ENCODE measurements at places on chromosomes 12 and 14.

GRCh38 chr12:123992118-123992825 is 19.3 kb downstream of the ZNF664 start:
- DNase-seq, result no peak

DNA sequence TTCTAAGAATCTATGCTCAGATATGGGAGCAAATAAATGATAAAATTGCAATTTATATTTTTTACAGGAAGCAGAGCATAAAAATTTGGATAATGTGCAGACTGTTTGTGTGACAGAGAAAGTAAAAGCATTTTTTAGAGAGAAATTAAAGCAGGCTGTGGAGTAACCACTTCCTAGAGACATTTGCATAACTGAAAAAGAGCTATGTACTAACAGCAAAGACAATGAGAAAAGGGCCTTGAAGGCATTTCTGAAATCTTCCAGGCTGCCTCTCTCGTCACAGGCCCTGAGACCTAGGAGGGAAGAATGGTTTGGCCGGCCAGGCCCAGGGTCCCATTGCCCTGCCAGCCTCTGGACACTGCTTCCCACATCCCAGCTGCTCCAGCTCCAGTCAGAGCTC is 247.2 kb downstream of the ALX1 start:
- no peak for DNase-seq

DNA sequence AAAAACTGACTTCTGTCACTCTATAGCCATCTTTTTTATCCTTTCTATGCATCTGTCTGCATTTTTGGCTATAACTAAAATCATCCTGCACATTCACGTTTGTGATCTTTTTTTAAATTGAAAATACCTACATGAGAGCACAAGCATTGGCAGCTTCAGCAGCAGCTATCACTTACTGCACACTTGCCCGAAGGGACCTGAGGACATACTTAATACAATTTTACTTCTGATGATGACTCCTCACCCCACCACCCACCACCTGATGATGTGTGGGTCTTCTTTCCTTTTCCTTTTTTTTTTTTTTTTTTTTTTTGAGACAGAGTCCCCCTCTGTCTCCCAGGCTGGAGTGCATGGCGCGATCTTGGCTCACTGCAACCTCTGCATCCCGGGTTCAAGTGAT is 160.3 kb downstream of the PRKCH start:
- DNase-seq, result no peak

DNA sequence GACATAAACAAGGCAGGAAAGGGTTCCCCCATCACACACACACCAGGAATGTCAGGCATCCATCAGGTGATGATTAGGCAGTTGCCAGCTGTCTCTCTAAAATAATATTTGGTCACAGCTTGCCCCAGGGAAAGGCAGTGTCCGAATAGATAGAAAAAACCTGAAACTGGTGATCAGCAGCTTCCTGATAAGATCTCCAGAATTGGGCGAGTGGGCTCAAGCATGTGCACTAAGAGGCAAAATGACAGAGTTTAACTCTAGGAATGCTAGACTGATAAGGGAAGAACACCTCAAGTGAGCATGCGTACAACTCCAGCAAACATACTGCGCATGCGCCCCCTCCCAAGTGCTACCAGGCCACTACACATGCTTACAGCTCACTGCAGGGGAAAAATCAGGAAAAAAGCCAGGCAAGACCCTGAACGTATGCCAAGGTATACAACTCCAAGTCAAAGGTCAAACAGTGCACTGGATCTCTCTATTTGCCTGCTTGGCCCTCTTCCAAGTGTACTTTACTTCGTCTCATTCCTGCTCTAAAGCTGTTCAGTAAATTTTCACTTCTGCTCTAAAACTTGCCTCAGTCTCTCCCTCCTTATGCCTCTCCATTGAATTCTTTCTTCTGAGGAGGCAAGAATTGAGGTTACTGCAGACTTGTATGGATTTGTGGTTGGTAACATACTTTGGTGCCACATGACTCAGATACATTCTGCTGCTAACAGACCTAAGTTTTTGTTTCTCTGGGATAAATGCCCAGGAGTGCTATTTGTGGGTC is 73.5 kb upstream of the VASH1 start:
- DNase-seq, result no peak

DNA sequence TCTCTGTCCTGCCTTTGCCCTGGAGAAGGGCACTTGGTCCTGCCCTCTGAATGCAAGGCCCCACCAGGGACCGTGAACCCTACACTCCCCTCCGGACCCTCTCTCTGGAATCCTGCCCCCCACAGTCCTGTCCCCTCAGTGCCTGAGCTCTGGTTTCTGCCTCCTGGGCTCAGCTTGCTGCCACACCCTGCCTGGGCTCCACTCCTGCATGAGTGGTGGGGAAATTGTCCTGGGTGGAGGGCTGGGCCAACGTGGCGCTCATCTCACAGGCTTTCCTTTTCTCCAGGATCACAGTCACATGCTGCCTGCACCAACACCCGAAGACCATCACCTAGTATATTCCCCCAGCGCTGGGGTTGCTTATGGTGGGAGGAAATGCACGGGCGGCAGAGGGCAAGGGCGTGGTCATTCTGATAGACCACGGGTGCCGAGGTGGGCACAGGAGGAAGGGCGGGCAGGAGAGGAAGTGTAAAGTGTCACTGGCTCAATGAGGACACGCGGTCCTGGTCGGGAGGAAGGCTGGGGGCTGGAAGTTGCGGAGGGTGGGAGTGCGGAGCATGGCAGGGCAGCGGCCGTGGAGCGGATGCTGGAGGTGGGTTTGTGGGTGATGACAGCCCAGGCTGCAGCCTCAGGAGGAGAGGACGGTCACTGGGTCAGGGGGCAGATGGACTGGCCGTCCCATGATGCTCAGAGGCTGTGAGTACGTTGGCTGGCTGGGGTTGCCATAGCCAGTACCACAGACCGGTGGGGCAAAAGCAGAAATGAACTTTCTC is 99.5 kb downstream of the KIF26A start:
- DNase-seq, result no peak

DNA sequence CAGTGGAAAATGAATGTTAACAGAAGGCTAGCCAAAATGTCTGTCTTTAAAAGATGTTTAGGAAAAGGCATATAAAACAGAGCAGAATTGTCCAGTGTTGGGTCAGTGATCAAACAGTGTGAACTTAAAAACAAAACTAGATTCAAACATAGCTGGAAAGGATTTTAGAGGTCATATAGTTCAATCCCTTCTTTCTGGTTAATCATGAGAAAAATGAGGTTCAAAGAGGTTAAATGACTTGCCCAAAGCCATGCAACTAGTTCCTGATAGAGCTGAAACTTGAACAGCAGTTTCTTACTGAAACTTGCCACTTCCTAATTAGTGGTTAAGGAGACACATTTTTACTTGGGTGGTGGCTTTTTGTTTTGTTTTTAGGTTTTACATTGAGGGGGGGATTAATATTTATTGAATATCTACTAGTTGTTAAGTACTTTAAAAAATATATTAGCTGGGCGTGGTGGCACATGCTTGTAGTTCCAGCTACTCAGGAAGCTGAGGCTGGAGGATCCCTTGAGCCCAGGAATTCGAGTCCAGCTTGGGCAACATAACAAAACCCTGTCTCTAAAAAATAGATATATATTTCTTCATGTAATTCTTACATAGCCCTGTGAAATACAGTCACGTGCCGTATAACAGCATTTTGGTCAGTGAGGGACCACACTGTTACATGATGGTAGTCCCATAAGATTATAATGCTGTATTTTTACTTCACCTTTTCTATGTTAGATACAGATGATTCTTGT is 20.4 kb downstream of the ACVR1B start:
- DNase-seq, result no peak

- peak; percentile 73 for DNase-seq
These were observed 48.4 kb downstream of the C12orf75 start for GRCh38 chr12:105378911-105379310.

- DNase-seq, result no peak
These were observed 141.5 kb upstream of the ARID2 start for GRCh38 chr12:45587877-45588533.

- peak; percentile 85 for DNase-seq
These were observed 830 bp downstream of the PPP4R3A start for GRCh38 chr14:91509083-91509877.

DNA sequence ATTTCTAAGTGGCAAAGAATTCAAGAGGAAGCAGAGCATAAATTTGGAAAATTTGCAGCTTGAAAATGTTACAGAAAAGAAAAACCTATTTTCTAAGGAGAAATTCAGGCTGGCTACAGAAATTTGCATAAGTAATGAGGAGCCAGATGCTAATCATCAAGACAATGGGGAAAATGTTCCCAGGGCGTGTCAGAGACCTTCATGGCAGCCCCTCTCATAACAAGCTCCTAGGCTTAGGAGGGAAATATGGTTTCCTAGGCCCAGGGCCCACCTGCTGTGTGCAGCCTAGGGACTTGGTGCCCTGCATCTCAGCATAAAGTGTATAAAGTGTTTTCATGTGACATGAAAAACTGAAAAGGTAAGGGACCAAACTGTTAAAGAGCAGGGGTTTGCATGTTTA is 1796.3 kb upstream of the FLRT2 start:
- DNase-seq, result no peak

GRCh38 chr14:21631084-21631483 is 3.7 kb downstream of the OR10G2 start:
- DNase-seq, result no peak

GRCh38 chr12:39574785-39575497 is 44.7 kb downstream of the ABCD2 start:
- DNase-seq, result no peak

DNA sequence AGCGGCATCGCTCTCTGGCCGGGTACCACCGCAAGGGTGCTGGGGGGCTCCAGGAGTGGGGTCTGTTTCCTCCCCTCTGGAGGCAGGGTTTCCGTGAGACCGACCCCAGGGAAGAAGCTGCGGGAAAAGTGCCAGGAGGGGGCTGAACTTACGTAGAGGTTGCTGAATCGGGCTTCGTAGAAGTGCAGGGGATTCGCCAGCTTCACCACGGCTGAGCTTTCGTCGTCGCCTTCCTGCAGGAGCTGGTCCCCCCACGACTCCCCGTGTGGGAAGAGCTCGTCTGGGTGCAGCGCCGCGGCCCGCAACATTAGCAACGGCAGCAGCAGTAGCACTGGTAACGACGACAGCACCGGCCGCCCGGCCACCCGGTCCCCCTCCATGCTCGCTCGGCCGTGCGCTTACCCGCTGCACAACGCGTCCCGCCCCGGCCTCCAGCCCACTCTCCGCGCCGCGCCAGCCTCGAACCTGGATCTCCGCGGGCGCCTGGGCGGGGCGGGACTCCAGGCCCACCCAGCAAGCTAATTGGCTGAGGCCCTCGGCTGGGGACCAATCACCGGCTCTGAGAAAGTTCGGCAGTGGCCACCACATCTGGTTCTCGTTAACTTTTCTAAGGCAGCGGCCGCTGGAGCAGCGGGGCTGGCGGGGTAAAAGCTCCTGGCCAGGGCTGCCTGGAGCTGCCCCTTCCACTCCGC is at the start of gene NID2:
NID2 (minus strand) TSS at position 445 of the 692 bp plus-strand sequence; CDS start at position 380, 65 bp downstream.
- no peak for DNase-seq

GRCh38 chr14:83290447-83290846 is 1756.8 kb upstream of the SEL1L start:
- no peak for DNase-seq

DNA sequence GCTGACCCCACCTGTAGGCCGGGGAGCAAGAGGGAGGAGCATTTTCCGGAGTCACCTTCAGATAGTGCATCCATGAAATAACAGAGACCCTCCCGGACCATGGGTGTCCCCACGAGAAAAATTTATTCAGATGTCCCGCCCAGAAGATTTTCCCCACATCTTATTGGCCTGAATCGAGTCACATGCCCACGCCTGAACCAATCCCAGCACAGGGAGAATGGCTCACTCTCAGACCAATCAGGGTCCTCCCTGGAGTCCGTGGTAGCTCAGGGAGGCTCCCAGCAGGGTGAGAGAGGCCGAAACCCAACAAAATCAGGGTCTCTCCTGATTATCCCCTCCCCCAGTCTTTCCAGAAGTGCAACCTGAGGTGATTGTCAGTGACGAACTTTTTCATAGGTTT is 16.4 kb upstream of the NCOR2 start:
- DNase-seq, result no peak

DNA sequence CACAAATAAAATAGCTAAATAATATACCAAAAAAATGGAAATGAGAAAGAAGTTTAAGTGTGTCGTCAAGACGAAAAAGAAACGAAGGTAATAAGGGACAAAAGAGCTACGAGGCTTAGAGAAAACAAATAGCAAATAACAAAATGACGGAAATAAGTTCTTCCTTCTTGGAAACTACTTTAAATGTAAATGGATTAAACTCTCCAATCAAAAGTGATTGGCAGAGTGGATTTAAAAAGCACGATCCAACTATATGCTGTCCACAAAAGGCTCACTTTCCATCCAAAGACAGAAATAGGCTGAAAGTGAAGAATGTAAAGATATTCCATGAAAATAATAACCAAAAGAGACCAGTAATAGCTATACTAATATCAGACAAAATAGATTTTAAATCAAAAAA is 82.4 kb downstream of the DIO3 start:
- no peak for DNase-seq

DNA sequence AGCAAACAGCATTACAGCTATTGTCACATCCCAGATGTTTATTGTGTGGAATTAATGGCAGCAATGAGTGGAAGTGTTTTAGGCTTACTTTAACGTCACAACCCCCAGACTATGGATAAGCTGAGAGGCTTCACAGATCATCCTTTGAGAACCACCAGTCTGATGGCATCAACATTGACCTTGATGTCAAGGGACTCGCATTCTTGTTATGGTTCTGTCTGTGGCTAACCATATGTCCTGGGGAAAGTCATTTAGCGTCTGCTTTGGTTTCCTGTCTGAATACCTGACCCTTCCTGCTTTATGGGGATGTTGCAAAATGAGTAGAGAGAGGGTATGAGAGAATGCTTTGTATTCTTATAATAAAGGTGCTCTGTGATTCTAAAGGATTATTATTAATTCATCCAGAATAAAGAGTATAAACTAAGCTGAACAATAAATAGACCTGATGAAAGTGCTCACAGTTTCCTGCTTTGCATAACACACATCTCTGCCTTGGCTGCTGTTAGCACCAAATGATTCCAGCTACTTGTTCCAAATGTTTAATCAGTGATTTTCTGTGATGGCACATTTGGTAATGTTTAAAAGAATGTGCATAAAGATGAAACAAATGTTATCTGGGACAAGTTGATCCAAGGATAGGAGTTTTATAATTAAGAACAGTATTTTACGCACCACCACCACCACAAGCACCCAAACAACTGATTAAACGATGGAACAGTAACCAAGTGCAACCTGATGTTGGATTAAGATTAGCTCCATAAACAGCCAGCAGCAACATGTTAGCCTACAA is 116.9 kb upstream of the LRIG3 start:
- DNase-seq, result no peak

- no peak for DNase-seq
These were observed 174.1 kb upstream of the PLXNC1 start for GRCh38 chr12:93974252-93974651.

All from NCI-H1417 (cell line).